T1000 (cell line): ENCODE measurements at places on chromosomes 13 and 19.

DNA sequence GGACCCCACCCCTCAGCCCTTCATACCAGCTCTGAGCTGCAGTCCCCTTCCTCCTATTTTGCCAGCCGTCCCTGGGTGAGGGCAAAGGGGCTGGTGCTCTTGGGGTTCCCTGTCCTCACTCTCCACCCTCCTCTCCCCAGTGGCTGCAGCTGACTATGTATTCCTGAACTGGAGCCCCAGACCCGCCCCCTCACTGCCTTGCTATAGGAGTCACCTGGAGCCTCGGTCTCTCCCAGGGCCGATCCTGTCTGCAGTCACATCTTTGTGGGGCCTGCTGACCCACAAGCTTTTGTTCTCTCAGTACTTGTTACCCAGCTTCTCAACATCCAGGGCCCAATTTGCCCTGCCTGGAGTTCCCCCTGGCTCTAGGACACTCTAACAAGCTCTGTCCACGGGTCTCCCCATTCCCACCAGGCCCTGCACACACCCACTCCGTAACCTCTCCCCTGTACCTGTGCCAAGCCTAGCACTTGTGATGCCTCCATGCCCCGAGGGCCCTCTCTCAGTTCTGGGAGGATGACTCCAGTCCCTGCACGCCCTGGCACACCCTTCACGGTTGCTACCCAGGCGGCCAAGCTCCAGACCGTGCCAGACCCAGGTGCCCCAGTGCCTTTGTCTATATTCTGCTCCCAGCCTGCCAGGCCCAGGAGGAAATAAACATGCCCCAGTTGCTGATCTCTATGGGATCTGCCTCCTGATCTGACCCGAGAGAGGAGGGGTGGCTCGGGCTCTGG is 2.4 kb downstream of the COX7A1 start:
- DNase-seq: no peak

- no peak for DNase-seq
These were observed 40.3 kb downstream of the RASL11A start for GRCh38 chr13:27310946-27311345.

- no peak for DNase-seq
These were observed 163.5 kb upstream of the SLC10A2 start for GRCh38 chr13:103229674-103230073.

DNA sequence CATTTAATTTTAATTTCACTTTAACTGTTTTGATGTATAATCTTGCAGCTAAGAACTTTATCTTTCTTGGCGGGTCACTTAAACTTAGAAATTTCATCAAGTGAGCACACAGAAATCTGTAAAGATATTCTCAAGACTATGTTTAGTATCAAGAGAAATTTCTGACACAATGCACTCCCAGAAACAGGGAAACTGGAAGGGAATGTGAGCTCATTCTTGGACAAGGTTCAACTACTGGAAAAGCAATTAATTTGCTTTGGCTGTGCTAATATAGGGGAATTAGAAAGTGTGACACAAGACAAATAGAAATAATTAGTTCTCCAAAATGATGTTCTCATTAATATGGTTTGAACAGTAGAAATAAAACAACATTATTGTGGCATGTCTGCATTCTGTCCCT is 402.3 kb downstream of the DACH1 start:
- DNase-seq: no peak
